Stimulated activated CD4-positive, alpha-beta T cell treated with anti-CD3 and anti-CD28 coated beads, Interleukin-2, amount 100 ng/mL, for 48 hours (primary cell): ENCODE measurements at places on chromosomes 13 and 19.

- no peak for DNase-seq
Observed at GRCh38 chr19:47096721-47097120, 16.9 kb downstream of the ZC3H4 start.

GRCh38 chr13:113195360-113195759 is 13.1 kb downstream of the PCID2 start:
- DNase-seq, result no peak

- no peak for DNase-seq
Observed at GRCh38 chr19:2865334-2866100, 1.6 kb upstream of the ZNF556 start.

GRCh38 chr13:55190996-55191395 is 1949.7 kb upstream of the PRR20A start:
- DNase-seq, result no peak

- DNase-seq, result no peak
Observed at GRCh38 chr19:16051254-16052025, 24.9 kb upstream of the TPM4 start.

GRCh38 chr19:788983-789700 is 8.1 kb upstream of the PTBP1 start:
- no peak for DNase-seq

- DNase-seq, result peak; percentile 48
Observed at GRCh38 chr13:98664047-98664446, 87.1 kb upstream of the STK24 start.

GRCh38 chr19:14434543-14435319 is 1.6 kb downstream of the PKN1 start:
- DNase-seq, result no peak

GRCh38 chr19:36392916-36393673 is 14.1 kb upstream of the ZFP14 start:
- no peak for DNase-seq

- no peak for DNase-seq
Observed at GRCh38 chr19:33437393-33437820, 63.9 kb downstream of the CEBPG start.

DNA sequence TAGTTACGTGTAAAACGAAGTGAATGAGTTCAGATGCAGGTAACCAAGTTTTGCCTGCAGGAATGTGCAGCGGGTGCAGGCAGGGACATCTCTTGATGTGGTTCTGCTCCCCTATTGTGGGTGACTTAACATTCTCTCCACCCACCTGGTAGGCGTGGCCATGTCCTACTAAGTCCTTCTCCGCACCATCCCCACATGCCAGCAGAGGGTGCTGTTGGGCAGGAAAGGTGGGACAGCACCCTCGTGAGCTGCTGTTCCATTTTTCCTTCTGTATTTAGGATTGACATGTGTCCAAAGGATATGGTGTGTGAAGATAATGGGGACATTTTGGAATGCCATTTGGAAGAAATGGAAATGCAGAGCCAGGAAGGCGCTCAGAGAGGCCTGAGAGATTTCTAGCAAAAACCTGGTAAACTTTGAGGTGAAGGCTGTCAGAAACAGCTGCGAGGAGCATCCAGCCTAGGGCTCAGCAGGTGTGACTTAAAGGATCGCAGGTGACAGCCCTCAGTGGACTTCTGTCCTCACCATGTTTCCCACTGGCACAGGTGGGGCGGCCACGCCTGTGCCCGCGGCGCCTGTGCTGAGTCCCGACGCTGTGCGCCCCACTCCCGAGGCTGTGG is 26.2 kb upstream of the MCF2L start:
- DNase-seq, result peak; percentile 98

GRCh38 chr13:67120872-67121531 is 109.1 kb downstream of the PCDH9 start:
- DNase-seq, result no peak

DNA sequence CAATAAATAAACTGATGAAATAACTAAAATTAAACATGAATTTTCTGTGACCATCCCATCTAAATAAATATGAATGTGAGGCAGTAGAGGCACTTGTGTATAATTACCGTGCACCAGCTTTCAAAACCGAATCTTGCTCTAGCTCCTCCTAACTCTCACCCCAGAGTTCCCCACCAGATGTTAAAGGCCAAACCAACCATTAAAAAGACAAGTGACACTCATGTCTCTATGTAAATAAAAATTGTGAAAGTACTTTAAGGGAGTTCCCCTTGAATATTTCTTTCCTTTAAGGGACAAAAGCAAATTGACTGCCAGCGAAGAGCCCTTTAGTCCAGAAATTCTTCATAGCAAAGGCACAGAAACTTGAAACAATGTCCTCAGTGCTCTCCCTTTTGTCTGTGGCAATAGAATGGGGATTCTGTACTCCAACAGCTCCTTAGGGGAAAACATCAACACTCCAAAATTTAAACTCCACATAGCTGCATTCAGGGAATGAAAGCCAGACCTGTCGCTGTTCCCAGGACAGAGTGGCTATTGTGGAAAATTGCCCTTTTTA is 101.7 kb upstream of the SOX21 start:
- no peak for DNase-seq

GRCh38 chr13:82129281-82129680 is 1753.0 kb downstream of the SLITRK1 start:
- no peak for DNase-seq

GRCh38 chr13:113837560-113838355 is 26.1 kb downstream of the GAS6 start:
- no peak for DNase-seq

- no peak for DNase-seq
Observed at GRCh38 chr13:20136781-20137703, 23.8 kb downstream of the GJA3 start.

GRCh38 chr13:57787058-57787791 is 155.7 kb downstream of the PCDH17 start:
- DNase-seq, result no peak
